ENCODE measurements at places on chromosomes 13 and 19.

DNA sequence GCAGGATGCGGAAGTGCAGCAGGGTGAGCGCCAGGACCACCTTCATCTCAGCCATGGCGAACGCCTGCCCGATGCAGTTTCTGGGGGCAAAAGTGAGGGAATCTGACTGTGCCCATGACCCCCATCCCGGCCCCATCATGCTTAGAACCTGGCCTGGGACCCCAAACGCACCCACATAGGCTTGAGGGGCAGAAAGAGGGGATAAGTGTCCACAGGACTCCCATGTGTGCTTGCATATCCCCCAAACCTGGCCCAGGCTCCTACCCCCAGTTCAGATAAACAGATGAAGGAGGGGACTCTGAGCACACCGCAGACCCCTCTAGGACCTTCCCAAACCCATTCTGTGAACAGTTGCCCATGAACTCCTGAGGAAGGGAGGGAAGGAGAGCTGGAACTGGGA is 16.0 kb upstream of the CYP4F2 start:
- DNase-seq: no peak

DNA sequence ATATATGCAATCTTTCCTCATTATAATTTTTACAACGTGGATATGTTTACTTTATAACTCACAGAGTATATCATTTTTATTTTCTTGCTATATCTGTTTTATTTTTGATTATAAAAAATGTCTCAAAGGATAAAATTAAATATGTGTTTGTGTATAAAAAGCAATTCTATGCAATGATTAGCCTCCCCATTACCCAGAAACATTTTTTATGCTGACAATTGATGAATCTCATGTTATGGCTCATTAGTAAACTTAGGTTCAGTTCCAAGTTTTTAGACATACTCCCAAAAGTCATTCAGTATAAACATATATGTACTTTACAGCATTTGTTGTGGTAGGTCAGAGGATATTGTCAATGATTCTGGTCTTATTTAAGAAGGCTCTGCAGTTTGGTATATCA is 540.1 kb upstream of the SPRY2 start:
- no peak for DNase-seq

DNA sequence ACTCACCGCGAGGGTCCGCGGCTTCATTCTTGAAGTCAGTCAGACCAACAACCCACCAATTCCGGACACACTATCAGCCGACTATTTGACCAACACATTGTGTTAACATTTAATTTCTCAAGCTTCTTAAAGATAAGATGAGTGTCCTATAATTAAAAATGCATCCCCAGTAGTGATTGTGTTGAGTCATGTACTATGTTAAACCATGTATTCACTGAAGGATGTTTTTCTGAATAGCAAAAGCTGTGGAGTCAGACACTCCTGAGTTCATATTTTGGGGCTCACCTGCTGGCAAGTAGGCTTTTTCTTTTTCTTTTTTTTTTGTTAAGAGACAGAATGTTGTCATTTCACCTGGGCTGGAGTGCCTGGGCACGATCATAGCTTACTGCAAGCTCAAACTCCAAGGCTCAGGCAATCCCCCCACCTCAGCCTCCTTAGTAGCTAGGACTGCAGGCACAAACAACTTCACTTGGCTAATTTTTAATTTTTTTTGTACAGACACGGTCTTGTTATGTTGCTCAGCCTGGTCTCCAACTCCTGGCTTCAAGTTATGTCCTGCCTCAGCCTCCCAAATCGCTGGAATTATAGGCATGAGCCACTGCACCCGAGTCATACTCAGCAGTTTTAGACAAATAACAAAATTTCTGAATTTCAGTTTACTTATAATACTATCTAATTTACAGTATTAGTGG is 606.9 kb downstream of the PCDH9 start:
- DNase-seq: no peak

- no peak for DNase-seq
These were observed 60.8 kb downstream of the SOX1 start for GRCh38 chr13:112127564-112128330.

DNA sequence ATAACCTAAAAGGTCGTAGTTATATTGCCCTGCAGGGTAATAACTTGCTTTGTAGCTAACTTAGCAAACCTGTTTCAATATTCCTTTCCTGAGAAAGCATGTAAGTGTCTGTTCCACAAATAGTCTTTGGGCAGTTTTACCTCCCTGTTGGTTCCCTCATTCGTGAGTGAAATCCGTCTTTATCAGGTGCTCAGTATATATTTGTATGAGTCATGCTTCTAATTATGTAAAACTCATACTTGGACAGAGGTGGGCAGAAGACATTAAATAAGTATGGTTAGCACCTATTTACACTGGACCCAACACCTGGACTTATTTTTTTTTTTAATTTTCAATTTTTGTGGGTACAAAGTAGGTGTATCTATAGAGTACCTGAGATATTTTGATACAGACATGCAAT is 44.9 kb upstream of the MEDAG start:
- no peak for DNase-seq

DNA sequence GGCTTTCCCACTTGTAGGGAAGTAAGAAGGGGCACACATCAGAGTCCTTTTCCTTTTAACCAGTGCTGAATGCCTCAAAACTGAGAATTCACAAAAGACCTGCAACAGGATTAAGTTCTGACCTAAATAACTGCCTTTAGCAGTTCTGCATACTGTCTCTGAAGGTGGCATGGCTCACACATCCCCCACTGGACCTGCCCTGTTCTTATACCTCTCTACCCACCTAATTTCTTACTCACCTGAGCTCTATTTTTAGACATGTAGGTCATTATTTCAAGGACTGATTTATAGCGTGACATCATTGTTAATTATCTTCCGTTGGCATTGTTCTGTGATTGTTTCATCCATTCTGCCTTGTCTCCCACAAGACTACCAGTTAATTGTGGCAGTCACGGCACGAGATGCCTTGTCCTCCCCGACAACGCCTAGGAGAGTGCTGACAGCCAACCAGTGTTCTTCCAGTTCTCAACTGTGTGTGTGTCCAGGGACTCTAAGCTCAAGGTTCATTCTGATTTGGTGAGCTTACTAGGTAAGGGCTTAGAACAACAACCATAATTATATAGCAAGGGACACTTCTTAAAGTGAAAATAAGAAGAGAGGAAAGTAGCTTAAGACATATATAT is 27.1 kb upstream of the UBL3 start:
- no peak for DNase-seq

DNA sequence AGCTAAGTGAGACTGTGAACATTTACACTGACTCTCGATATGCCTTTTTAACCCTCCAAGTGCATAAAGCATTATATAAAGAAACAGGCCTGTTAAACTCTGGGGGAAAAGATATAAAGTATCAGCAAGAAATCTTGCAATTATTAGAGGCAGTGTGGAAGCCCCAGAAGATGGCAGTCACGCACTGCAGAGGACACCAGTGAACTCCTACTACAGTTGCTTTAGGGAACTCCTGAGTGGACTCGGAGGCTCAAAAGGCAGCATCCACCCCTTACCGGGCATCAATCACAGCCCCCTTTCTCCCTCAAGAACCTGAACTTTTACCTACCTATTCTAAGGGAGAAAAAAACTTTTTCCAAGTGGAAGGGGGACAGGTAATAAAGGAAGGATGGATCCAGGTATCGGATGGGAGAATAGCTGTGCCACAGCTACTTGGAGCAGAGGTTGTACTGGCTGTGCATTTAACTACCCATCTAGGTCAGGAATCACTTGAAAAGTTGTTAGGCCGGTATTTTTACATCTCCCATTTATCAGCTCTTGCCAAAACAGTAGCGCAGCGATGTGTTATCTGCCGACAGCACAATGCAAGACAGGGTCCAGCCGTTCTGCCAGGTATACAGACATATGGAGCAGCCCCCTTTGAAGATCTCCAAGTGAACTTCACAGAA is 80.1 kb downstream of the ZNF486 start:
- peak; percentile 16 for DNase-seq

DNA sequence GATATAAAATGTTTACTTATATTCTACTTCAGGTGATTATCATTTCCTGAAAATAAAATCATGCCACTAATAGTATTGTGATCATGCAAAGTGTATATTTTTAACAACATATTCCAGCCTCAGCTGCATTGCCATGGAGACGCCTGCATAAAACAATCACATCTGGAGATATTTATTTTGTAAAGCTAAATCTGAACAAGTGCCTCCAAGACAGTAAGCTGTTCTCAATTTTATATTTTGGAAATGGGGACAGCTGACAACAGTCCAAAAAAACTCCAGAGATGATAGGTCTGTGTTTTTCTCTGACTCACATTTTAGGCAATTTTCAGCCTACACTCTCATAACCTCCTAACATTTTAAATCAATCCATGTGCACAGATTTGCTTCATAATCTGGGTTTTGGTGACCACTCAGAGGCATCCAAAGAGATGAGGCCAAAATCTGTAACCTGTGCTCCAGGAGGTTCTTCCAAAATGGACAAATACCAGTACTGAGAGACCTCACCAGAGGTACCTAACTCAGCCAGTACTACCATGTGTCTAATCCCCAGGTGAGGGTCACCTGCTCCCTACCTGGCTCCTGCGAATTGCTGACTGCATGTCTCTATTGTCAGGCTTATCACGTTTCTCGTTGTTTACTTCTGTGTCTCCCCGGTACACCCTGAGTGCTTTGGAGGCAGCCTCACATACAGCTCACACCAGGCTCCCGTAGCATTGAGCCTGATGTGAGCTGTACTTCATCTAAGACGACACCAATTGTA is 62.7 kb downstream of the COL4A1 start:
- DNase-seq: no peak

- DNase-seq: no peak
These were observed 6.9 kb downstream of the GYS1 start for GRCh38 chr19:48986211-48986610.

All from left ventricle myocardium inferior (tissue), 1 donor.